NCI-H1092 (cell line): ENCODE measurements at places on chromosomes 12 and 14.

DNA sequence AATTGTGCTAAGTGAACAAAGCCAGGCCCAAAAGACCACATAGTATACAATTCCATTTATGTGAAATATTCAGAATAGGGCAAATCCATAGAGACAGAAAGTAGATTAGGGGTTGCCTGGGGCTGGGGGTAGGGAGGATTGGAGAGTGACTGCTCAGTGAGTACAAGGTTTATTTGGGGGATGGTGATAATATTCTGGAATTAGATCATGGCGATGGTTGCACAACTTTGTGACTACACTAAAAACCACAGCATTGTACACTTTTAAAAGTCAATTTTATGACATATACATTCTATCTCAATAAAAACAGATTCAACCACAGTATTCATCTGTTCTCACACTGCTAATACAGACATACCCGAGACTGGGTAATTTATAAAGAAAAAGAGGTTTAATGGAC is 68.7 kb upstream of the MAP1LC3B2 start:
- DNase-seq = no peak

GRCh38 chr12:131684015-131684725 is 26.7 kb upstream of the SFSWAP start:
- DNase-seq = no peak

GRCh38 chr12:47944685-47945340 is 18.6 kb upstream of the TMEM106C start:
- DNase-seq = no peak

GRCh38 chr12:6699989-6700645 is 498 bp downstream of the PIANP start:
- DNase-seq = no peak

GRCh38 chr12:22525426-22525825 is 18.9 kb downstream of the C2CD5 start:
- no peak for DNase-seq

- DNase-seq = peak; percentile 15
These were observed 176.6 kb upstream of the CDKN3 start for GRCh38 chr14:54220071-54220703.

DNA sequence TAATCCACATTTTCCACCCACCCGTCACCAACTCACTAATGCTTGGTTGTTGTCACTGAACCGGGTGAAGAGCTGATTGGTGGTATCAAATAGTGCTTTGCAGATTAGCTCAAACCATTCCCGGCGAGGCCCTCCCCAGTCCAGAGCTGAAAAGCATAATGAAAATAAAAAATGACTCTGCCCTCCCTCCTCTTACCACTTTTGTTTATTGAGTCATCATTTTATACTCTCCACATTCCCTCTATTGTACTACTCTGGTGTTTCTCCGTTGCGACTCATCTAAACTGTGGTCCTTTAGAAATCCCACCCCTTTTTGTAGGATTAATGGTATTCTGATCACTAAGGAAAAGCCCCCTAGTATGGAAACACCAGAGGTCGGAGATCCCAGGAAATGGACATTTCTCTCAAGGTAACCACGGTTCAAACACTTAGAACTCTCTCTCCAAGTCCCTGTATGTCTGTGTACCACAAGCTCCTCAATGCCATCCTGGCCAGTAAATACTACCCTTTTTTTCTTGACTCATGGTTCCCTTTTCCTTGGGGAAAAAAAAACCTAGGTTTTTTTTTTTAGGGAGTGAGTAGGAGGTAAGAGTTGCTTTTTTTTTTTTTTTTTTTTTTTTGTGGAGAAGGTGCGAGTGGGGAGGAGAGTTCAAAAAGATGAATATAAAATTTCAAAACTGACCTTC is 42.0 kb downstream of the AREL1 start:
- no peak for DNase-seq

- no peak for DNase-seq
These were observed 50.4 kb upstream of the RIC8B start for GRCh38 chr12:106724116-106724515.

DNA sequence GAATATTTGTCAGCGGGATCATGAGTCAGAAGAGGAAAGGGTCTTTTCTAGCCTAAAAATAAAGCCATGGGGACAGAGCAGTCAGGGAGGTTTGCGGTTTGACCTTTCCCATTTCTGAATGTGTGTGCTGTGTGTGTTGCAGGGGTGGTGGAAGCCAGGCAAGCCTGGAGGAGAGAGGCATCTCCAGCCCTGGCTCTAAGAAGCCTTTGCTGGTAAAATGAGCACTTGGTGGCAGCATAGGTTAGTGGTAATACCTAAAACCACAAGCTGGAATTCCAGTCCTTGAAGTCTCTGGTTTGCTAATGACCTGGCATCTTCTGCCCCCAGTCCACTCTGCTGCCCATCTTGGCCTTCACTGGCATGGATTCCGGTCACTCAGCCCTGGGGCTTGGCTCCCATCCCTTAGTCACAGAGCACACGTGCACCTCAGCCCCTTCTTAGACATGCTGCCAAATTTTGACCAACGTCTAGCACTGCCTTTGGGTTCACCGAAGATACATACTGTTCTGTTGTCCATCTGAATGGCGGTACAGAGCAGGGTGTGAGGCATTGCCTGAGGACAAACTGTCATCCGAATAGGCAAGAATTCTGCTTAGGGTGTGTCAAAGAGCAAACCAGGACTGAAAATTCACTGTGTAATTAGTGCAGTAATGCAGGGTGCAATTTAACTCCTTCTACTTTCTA is 52.7 kb downstream of the KCNA5 start:
- DNase-seq = no peak

DNA sequence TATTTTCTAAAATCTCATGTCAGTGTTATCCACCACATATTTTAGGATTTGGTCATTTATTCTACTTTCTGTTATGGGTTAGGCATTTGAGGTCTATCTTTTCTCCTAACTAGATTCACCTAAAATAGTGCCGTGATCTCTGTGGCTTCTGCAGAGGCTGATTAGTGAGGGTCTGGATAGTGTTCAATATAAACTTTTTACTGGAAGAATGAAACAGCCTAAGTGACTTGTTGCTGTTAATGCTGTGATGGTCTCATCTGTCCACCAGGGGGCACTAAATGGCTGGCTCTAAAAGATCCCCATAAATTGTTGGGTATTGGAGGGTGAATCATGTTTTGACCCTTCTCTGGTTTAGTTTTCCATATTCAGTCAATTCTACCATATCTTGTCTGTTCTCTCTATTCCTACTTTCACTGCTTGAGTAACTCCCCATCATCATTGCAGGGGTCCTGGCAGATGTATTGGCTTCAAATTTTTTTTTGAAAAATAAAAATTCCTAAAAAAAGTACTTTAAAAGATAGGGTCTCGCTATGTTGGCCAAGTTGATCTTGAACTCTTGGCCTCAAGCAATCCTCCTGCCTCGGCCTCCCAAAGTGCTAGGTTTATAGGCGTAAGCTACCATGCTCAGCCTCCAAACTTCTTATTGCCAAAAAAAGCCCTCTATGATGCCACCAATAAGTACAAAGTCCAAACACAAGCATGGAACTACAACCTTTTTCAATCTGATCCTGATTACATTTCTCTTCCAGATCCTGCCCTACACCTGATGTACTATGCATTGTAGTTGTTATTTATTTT is 6.9 kb downstream of the PABPN1 start:
- peak; percentile 71 for DNase-seq

- DNase-seq = no peak
These were observed 115.9 kb downstream of the SLC25A21 start for GRCh38 chr14:37056473-37056872.

DNA sequence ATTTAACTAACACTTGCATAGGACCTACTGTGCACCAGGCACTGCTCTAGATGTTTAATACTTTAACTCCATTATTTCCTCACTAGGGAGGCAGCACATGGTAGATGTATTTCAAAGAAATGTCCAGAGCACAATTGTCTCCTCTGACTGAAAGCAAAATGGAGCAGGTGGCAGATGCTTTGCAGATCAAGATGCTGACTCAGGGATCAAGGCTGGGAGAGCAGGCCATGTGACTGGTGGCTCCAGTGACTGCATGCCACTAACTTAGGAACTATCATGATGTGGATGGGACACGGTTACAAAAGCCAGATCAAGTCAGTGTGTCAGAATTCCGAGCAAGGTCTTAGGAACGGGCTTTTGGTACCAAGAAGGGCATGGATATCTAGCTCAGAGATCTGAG is 28.2 kb downstream of the SERPINA11 start:
- DNase-seq = no peak

- no peak for DNase-seq
These were observed 2.8 kb upstream of the RND1 start for GRCh38 chr12:48868451-48868850.

GRCh38 chr12:13001775-13002040 is 1.6 kb upstream of the HEBP1 start:
- DNase-seq = no peak

DNA sequence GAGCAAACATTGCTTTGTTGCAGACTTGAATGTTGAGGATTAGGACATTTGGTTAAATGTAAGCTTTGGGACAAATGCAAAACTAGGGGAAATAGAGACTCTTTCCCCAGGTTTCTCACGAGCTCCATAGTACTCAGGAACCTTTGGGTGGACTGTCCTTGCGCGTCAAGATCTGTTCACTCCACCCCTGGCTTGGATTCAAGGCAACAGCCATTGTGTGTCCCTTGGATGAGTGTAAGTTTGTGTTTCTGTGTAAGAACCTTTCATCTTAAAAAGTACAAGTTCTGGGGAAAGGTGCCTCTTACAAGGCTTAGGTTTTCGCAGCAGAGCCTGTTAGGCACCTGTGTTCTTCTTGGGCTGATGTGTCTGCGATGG is 3.7 kb downstream of the SUSD6 start:
- DNase-seq = no peak

- DNase-seq = no peak
These were observed 34.3 kb upstream of the TTC7B start for GRCh38 chr14:90850487-90850886.

GRCh38 chr12:107519906-107520859 is 165.4 kb upstream of the PWP1 start:
- DNase-seq = peak; percentile 17

GRCh38 chr14:23357261-23357660 is 4.6 kb upstream of the SLC22A17 start:
- DNase-seq = no peak

- no peak for DNase-seq
These were observed 32.0 kb downstream of the DCP1B start for GRCh38 chr12:1972260-1972659.

- DNase-seq = no peak
These were observed 4.6 kb upstream of the CACNB3 start for GRCh38 chr12:48813465-48814261.

DNA sequence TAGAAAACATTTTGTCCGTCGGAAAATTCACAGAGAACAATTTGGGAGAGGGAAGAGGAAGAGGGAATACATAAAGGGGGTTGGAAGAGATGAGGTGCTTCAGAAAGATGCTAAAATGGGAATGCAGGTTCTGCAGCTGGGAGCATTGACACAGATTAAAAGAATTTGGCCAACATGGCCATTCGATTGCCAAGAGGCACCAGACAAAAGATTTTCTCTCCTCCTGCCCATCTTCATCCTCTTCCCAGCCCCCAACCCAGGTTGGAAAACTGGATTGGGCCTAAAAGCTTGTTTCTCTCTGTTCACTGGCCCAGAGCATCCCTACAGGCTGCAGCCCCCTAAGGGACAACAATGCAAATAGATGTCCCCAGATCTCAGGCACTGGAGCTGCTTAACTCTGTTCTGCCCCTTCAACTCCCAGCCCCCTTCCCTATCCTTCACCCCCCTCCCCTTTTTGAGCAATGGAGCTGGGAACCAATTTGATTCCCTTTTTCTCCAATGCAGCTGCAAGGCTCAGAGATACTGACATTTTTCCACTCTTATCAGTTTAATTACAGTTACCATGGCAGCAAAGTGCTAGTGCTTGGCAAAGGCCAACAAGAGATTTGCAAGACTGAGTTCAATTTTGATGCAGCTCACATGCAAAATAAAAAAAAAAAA is 1.9 kb downstream of the LMO3 start:
- DNase-seq = peak; percentile 72

- no peak for DNase-seq
These were observed 90.3 kb downstream of the NKX2-1 start for GRCh38 chr14:36429692-36430091.

DNA sequence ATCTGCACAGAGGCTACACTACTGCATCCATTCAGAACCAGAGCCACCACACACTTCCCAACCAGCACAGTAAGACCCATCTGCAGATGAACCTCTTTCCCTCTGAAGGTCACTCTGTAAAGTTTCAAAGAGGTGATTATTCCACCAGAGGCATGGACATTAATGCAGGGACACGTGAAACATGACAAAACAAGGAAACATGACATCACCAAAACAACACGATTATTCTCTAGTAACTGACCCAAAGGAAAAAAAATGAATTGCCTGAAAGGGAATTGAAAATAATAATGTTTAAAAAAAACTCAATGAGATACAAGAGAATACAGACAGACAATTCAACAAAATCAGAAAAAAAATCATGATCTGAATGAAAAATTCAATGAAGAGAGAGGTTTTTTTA is 139.1 kb downstream of the RERGL start:
- no peak for DNase-seq

- no peak for DNase-seq
These were observed 160.3 kb upstream of the ABCD2 start for GRCh38 chr12:39779768-39780340.

GRCh38 chr12:131460520-131460919 is 250.4 kb upstream of the SFSWAP start:
- no peak for DNase-seq

GRCh38 chr12:11729008-11729407 is 79.5 kb downstream of the ETV6 start:
- no peak for DNase-seq

DNA sequence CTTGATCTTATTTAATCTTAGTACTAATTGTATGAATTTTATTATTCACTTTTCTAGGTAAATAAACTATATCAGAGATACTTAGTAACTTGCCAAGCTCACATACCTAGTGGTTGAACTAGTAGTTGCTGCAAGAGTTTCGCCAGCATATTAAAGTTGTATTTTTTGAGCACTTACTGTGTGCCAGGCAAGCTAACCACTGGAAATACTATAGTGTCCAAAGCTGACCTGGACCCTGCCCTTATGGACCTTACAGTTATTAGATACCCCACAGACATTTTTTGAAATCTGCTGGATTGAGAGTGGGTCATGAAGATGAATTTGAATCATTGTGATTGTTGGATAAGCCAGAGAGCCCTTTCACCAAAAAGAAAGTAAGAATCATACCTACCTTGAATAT is 125.0 kb downstream of the RAD51B start:
- no peak for DNase-seq

- peak; percentile 17 for DNase-seq
These were observed 16.2 kb downstream of the TWF1 start for GRCh38 chr12:43789941-43790340.

GRCh38 chr12:3550839-3551238 is 59.8 kb downstream of the PRMT8 start:
- no peak for DNase-seq

DNA sequence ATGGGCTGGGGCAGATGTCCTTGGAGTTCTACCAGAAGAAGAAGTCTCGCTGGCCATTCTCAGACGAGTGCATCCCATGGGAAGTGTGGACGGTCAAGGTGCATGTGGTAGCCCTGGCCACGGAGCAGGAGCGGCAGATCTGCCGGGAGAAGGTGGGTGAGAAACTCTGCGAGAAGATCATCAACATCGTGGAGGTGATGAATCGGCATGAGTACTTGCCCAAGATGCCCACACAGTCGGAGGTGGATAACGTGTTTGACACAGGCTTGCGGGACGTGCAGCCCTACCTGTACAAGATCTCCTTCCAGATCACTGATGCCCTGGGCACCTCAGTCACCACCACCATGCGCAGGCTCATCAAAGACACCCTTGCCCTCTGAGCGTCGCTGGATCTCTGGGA is 2.7 kb upstream of the SMIM41 start:
- DNase-seq = no peak

- no peak for DNase-seq
These were observed 91.0 kb downstream of the NOC4L start for GRCh38 chr12:132235116-132235820.
